ENCODE measurements at places on chromosomes 11 and 22.

- ATAC-seq = no peak
These were observed 932.3 kb downstream of the BRD1 start for GRCh38 chr22:48895336-48895735.

DNA sequence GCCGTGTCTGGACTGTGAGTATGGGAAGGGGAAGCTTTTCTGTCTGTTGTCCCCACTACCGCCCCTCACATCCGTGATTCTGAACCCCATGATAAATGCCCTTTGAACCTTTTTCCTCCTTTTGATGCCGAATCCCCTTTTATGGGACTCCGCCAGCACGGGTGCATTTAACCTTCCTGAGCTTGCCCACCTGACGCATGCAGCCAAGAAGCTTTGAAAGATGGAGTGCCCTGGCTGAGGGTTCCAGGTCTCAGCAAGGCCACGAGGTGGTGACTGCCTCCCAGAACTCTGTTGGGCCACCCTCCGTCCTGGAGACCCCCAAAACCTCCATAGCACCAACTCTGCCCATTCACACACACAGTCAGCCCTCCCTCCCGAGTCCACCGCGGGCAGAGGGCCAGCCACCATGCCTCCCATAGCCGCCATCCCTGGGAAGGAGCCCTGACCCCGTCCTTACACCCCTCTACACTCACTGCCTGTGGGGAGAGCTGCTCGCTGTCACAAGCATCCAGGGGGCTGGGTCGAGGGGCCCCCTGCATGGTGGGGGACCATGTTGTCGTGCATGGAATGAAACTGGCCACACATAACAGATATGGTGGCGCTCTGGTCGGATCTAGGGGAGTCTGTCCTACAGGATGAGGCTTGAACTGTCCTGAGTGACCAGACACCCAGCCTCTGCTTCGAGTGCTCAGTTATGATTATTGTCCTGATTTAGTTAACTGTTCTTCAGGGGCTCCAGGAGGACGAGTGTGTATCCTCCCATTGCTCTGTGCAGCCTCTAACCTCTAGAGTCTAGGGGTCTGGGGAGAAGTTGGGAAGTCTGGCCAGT, 822 bp upstream of the COMT start:
- no peak for ATAC-seq

DNA sequence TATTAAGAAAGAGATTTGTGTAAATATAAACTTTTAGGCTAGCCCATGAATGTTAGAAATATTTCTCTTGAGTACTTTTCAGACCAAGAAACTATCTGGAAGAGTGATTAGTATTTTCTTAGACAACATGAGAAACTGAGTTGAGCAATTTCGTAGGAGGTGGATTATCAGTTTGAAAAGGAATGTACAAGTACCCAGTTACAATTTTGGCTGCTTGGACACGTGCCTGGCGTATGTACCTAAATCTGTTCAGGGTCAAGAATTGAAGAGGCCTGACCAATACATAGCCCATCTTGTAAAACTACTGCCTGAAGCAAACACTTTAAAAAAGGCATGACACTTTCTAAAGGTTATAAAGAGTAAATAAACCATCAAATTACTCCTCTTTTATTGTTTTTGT, 71.1 kb downstream of the CCDC73 start:
- ATAC-seq = no peak

DNA sequence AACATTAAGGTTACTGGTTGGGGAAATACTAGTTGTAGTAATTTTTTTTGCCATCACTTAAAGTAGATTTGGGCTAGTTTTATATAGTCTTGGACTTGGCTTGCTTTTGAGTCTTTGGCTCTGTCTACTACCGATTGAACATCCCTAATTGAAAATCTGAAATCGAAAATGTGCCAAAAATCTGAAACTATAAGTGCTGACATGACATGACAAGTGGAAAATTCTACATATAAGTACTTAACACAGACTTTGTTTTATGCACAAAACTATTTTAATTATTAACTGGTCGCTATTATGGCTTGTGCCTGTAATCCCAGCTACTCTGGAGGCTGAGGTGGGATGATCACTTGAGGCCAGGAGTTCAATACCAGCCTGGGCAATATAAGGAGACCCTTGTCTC, 22.5 kb downstream of the RNF169 start:
- no peak for ATAC-seq

DNA sequence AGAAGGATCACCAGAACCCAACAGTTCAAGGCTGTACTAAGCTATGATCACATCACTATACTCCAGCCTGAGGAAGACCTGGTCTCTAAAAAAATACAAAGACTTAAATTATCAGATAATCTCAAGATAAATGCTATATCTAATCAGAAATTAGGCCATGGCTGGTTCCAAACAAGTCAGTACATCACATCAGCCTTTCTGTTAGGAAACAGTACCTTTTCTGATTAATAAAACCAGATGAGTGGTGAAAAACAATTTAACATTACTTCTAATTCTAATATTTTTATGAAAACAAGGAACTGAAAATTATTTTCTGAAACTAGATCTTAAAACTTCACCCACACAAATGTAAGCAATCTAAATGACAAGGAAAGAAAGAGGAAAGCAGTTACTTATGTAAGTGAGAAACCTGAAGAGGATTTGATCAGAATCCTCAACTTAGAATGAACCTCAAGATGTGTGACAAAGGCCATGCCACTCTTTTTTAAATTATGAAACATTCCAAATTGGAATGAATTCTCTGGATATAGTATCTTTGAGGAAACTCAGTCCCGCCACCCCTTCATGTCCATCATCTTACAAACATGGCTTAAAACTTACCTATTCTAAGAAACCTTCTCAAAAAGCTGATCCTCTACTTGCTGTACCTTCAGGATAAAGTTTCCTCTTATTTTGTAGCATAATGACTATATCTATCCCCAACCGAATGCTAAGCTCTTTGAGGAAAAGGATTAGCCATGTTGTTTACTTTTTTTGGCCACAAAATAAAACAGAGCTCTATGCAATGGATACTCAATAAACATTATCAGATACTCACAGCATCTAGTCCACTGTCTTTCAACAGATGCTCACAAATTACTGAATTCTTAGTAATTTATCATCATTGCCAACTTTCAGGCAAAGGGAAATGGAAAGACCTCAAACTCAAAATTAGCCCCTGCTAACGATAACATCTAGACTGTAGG, 132.0 kb downstream of the MRTFA start:
- ATAC-seq = no peak

- ATAC-seq = peak; percentile 43
These were observed 117.3 kb downstream of the ETS1 start for GRCh38 chr11:128470081-128470480.

DNA sequence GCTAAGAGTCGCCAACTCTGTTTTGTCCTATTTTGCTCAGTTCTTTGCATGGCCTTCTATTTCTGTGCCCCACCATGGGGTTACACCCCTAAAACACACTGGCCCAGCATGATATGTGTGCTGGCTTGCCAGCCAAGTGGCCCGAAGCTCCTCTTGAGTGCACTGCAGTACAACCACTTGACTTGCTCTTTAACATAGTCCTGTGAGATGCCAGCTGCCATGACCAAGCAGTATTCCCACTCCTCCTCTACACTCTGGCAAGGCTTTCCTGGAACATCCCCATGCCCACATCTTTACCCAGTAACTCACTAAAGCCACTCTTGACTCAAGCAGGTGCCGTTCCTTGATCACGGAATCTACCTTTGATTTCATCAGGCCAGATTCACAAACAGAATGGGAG, 102.9 kb upstream of the GAL start:
- ATAC-seq = no peak

DNA sequence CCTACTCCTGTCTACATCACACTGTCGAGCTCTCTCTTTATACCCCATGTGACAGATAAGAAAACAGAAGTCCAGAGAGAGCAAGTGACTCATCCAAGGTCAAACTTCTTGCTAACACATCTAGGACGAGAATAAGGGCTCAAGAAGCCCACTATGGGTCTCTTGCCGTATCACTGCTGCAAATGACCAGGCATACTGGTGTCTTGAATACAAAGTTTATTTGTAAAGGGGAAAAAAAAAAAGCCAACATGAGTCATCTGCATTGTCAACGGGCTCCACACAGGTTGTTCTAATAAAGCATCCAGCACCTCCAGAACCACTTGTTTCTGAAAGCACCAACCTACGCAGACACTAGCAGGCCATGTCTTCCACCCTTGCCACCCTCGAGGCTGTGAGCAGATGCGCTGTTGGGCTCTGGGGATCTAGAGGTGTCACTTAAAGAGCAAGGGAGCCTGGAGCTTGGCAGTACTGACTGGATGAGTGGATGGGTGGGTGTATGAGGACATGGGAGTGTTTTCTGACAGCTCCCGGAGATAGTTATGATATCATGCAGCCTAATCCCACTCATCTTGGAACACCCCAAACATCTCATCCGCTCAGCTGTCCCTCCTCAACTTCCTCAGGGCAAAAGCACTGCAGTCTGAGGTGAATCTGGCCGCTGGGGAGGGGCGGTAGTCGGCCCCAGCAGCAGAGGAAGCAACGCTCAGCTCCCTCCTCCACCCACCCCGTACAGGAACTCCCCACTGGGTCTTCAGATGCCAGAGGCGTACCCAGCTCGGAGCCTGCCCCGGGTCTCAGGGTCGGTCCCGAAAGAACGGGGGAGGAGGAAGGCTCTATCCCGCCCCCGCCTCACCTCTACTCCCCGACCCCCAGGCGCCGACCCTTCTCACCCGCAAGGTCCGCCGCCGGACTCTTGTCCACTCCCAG, 1.0 kb downstream of the SMCO4 start:
- peak; percentile 49 for ATAC-seq

- no peak for ATAC-seq
These were observed 10.8 kb upstream of the ANKRD13D start for GRCh38 chr11:67278135-67278938.

DNA sequence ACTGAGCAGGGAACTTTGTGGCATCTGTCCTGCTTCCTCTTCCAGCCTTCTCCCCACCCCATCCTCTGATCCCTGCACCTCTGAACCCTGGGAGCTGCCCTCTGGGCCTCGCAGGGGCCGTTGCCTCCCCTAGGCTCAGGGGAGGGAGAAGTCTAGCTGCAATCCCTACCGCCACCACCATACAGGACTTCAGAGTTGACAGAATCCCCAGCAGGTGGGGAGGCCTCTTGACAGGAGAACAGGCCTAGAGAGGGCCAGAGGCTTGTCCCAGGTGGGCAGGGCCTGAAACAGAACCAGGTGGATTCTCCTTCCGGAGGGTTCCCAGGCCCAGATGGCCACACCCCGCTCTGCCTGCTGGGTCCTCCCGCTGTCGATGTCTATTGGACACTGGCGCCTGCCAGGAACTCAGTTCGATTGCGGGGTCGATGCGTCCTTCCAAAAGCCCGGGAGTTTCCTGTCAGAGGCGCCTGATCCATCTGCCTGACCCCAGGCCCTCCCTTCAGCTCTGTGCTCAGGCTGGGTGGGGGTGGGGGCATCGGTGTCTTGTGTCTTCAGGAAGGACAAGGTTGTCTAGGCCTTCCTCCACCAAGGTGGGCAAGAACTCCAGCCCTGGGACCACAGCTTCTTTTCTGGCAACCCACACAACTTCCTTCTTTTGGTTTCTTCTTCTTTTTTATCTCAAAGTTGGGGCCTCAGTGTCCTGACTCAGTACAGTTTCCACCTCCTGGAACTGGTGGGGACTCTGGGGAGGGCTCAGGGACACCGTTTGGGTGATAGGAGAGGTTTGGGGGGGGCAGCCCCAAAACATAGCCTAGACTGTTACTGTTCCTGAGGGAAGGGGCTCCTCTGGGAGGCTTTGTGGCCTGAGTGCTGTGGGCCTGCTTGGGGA, 6.4 kb downstream of the STARD10 start:
- peak; percentile 45 for ATAC-seq

DNA sequence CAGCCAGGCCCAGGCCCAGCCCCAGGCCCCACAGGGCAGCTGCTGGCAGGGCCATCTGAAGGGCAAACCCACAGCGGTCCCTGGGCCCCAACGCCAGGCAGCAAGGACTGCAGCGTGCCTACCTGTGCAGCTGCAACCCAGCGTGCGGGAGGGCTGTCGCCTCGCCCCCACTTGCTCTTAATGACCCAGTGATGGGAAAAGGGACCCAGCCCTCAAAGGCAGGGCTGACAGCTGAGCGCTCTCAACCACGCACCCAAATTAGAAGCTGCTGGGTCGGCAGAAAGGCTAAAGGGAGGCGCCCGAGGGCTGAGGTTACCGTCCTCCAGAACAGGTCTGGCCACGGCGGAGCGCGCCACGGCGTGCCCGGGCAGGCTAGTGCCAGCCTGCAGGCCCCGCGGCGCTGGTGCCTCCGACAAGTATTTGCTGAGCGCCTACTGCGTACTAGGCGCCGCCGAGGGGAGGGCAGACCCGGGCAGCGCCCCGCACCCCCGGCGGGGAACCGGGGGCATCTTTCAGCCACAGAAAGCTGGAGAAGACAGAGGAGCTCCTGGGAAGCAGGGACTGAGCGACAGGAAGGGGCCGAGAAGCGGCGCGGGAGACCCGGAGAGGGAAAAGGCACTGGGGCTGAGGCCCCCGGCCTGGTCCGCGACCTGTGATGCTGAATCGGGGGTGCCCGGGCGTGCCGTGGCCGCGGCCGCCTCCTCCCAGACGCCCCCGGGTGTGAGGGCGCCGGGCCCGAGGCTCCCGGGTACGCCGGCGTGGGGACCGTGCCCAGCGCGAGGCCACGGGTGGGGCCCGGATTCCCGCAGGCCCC, 773 bp downstream of the HRAS start:
- ATAC-seq = no peak

- no peak for ATAC-seq
These were observed 19.1 kb downstream of the OR8D1 start for GRCh38 chr11:124294687-124295086.

DNA sequence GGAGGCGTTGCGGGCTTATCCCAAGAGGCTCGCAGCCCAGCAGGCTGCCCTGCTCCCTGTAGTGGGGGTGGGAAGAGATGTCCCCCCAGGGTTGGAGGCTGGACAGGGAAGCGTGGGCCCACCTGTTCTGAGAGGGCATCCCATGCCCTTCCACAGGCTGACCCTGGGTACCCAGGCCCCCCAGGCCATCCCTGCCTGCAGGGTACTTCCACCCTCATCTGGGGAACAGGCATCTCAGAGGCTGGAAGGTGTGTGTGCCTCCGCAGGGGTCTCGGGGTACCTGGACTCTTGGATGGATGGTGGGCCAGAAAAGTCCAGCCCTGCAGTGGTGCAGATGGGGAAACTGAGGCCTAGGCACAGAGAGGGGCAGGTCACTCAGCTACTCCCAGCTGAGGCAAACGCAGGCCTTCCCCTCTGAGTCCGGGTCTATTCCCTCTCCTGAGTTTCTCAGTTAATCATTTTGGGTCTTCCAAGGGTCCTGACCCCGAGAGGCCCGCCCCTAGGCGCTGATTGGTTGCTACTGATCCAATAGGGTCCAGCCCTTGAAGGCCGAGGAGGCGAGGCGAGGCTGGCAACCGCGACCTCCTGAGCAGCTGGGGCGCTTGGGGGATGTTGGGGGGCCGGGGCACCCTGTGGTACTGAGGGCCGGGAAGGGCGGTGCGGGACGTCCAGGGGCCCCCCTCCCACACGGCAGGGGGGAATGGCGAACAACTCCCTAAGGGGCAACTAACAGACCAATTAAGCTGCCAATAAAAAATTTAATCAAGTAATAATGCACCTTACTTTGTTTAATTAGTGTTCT, 23.8 kb downstream of the FLRT1 start:
- no peak for ATAC-seq

- ATAC-seq = no peak
These were observed 4.8 kb upstream of the IGF2 start for GRCh38 chr11:2143799-2144543.

Data from activated CD4-positive, CD25-positive, alpha-beta regulatory T cell treated with anti-CD3 and anti-CD28 coated beads, Interleukin-2, amount 50 U/mL, for 24 hours (primary cell).